ENCODE measurements at places on chromosomes 3 and 15.

- DNase-seq = no peak
Measured at GRCh38 chr15:85614059-85614458, 180.7 kb downstream of the KLHL25 start.

GRCh38 chr15:101092156-101092866 lies 159.5 kb downstream of the CHSY1 start:
- DNase-seq = no peak

DNA sequence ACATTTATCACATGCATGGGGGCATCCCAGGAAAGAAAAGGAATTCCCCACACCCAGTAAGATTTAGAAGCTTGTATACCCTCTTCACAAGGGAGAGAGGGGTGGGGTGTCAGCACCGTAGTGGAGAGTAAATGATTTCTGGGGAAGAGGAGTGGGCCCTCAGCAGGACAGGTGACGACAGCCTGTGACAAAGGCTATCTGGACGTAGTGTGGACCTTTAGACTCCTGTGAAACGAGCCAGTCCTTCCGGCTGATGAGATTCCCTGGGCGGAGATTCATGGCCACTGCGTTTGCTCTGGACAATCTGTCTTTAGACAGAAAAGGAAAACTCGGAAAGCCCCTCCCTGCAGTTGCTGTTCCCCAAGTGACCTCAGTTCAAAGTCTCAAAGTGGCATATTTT lies 1.7 kb upstream of the FAM3D start:
- DNase-seq = no peak

DNA sequence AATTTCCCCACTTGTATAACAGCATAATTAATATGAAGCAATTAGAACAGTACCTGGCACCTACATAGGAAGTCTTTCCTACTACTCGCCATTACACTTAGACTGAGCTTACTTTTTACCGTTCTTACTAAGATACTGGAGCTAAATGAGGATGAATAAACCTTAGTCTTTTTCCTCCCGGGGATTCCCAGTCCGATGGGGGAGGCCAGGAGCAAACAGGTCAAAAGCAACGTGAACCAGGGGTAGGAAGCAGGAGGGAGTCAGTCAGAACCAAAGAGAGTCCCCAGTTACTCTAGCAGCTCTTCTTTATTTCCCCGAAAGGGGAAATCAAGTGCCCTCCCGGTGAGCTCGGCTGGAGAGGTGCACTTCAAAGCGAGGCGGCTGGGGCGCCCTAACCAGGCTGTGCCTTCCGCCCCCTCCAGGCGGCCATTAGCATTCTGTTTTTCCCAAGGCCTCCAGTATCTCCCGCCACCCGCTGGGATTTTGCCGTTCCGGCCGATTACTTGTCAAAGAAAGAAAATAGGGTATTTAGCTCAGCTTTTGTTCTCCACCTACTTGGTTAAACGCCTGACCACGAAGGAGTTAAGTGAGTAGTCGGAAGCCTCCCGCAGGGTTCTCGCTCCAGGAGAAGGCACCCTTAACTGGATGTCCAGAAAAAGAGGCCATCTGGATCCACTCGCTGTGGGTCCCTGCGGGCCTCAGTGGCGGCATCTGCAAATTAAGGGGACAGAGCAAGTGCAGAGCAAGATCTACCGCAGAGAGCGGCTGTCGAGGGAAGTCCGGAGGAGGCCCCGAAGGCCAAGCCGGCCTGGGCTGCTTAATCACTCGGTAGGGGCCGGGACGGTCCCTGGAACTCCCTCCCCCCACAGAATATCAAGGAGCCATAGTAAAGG lies 6.3 kb upstream of the EOMES start:
- no peak for DNase-seq

Data from fibroblast of skin of left biceps (primary cell).